ENCODE measurements at places on chromosomes 4 and X.
A peak's percentile ranks its signal among the peaks of the same experiment; 100 is the strongest.

DNA sequence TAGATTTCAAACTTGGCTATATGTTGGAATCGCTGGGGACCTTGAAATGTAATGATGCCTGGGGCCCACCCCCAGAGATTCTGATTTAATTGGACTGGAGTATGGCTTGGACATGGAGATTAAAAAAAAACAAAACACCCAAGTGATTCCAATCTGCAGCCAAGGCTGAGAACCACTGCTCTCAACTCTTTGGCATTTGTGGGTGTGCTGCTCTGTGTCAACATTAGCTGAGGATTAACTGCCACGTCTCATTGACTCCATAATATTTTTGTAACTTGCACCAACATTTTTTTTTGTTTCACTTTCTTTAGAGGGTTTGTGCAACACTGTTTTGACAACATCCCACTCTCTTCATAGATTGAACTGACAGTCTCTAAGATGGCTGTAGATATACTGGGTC, 41.1 kb upstream of the PDK3 start:
- DNase-seq = no peak

GRCh38 chr4:146742416-146742815, 103.7 kb downstream of the POU4F2 start:
- DNase-seq = no peak

DNA sequence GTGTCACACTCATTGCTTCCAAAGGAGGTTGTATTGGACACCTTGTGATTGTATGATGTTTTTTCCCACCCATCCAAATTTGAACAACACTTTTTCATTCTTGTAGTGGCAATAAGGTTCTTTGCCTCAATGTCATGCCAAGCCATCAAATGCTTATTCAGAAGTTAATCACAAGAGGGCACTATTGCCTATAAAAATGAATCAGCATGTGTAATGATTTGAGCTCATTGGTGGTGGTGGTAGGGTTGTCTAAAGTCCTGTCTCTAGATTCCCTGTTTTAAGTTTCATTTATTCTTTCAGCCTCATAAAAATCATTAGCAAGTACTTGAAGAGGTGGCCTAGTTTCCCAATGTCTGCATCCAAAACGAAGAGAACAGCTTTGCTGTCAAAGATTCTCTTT, 37.0 kb downstream of the IRS4 start:
- peak; percentile 36 for DNase-seq

- DNase-seq = peak; percentile 58
Observed at GRCh38 chr4:78369679-78370078, 181.9 kb upstream of the ANXA3 start.

DNA sequence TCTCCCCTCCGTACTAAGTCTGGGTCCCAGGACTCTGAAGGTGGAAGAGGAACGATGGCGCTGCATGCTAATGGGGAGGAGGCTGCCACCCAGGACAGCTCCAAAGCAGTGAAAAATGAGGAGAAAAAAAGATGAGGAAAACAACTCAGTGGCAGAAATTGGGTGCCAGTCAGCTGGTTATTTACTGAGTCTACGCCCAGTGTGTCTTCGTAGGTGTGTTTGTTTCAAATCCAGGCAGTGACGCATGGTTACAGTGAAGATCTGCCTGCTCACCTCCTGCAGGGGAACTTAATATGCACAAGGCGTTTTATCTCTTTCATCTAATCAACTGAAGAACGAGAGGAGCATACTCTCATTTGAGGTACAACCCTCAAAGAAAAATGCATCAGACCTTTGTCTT, 70.9 kb upstream of the FBXW7 start:
- no peak for DNase-seq

- DNase-seq = peak; percentile 25
Observed at GRCh38 chrX:25028726-25029125, 13.0 kb upstream of the ARX start.

DNA sequence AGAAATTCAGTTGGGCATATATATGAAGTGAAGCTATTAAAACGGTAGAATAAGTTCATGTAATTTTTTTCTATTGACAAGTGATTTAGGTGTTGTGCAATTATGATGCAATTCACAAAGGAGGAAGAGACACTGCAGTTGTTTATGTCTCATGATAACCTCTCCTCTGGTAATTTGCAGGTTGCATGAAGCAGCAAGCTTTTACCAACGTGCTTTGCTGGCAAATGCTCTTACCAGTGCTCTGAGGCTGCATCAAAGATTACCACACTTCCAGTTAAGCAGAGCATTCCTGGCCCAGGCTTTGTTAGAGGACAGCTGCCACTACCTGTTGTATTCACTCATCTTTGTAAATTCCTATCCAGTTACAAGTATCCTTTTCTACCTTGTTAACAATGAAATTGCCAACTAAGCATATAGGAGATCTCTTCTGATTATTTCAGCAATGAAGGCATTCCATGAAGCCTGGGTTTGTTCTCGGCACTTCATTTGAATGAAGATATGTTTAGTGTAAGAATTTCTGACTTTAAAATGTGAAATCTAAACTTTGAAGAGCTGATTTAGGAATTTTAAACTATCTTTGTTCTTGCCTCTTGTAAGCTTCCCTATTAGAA, 3.9 kb downstream of the TMEM33 start:
- no peak for DNase-seq

DNA sequence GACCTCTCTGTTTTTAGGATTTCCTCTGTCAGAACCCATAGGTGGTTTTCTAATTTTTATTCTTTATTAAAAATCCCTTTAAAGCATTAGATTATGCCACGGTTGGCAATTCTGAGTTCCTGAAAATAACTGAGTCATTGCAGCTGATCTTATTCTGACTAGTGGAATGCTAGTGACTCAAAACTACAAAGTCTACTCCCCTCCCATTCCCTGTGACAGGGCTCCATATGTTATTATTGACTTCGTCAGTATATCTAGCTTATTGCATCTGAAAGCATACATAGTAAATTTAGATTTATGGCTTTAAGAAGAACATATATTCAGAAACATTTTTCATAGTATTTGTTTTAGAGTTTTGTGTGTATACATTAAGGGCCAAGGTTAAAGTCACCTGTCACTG, 38.5 kb downstream of the HERC3 start:
- peak; percentile 81 for DNase-seq
